Astrocyte of the spinal cord (primary cell): ENCODE measurements at places on chromosomes 11 and 22.
A peak's percentile ranks its signal among the peaks of the same experiment; 100 is the strongest.

DNA sequence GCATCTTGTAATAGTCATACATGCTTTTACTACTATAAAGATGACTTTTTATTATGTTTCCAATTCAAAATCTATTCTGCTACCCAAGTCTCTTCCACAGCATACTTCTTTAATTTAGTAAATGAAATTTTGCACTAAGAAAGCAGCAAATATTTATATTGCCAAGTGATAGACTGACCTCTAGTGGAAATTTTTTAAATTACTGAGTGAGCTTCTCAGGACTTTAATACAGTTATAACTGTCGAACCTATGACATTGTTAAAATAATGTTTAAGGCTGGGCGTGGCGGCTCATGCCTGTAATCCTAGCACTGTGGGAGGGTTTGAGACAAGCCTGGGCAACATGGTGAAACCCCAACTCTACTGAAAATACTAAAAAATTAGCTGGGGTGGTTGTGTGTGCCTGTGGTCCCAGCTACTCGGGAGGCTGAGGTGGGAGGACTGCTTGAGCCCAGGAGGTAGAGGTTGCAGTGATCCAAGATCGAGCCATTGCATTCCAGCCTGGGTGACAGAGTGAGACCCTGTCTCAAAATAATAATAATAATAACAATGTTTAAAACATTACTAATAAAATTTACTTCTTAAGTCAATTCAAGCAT lies 27.3 kb downstream of the STK33 start:
- peak; percentile 68 for DNase-seq

DNA sequence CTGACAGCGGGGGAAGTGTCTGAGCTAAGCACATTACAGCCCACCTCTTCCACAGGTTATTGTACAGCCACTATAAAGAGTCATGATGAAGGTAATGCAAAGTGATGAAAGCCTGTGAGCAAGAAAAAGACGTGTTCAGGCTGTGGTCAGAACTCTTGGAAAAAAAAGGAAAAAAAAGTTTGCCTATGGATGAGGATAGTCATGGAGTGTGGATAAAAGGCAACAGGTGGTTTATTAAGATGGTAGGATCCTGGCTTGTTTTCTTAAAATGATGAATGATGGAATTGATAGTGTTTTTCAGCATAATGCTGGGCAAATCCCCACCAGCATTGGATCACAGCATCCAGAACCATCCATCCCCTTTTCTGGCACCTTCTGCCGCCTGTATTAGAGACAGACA lies 23.1 kb downstream of the UPB1 start:
- DNase-seq: no peak

DNA sequence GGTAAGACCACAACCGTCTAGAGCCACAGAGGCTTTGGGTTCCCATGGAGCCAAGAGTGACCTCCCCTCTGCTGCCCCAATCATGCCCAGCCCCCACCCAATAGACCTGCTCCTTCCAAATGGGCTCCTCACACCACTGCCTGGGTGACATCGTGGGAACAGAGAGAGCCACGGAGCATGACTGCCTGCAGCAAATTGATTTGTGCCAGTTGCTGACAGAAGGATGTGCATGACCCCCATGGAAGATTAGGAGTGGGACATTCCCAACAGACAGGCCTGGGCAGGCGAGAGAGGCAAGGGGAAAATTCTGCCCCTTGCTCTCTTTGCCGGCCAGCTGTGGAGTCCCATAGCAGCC lies 88.5 kb downstream of the TENM4 start:
- DNase-seq: no peak

- DNase-seq: no peak
These were observed 90.1 kb downstream of the TEAD1 start for GRCh38 chr11:12764187-12764914.

- DNase-seq: peak; percentile 31
These were observed 69.1 kb downstream of the FCHSD2 start for GRCh38 chr11:73072935-73073481.

GRCh38 chr22:29456211-29456671 lies 17.9 kb downstream of the RFPL1 start:
- DNase-seq: peak; percentile 49

DNA sequence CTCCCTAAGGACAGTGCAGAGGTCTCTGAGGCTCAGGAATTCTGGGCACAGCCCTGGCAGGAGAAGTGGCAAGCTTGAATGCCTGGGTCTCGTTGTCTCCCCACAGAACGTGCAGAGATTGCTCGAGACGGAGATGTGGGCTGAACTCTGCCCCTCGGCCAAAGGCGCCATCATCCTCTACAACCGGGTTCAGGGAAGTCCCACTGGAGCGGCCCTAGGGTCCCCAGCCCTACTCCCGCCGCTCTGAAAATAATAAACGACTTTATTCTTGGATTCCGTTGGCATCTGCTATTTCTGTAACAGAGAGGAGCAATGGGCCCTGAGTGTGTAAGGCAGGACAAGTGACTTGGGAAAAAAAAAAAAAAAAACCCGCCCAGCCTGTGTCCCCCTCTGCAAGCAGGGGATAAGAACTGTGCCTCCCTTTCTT lies 591 bp upstream of the DNAJC4 start:
- no peak for DNase-seq

GRCh38 chr22:29308791-29309262 lies 2.4 kb downstream of the GAS2L1 start:
- DNase-seq: peak; percentile 83

GRCh38 chr11:92441443-92441726 lies 216.8 kb downstream of the FAT3 start:
- DNase-seq: no peak

GRCh38 chr22:50526834-50527801 lies 1.7 kb upstream of the SCO2 start:
- DNase-seq: no peak

- no peak for DNase-seq
These were observed 138.0 kb upstream of the THY1 start for GRCh38 chr11:119560961-119561360.

GRCh38 chr11:125228993-125229392 lies 64.4 kb downstream of the PKNOX2 start:
- DNase-seq: no peak

DNA sequence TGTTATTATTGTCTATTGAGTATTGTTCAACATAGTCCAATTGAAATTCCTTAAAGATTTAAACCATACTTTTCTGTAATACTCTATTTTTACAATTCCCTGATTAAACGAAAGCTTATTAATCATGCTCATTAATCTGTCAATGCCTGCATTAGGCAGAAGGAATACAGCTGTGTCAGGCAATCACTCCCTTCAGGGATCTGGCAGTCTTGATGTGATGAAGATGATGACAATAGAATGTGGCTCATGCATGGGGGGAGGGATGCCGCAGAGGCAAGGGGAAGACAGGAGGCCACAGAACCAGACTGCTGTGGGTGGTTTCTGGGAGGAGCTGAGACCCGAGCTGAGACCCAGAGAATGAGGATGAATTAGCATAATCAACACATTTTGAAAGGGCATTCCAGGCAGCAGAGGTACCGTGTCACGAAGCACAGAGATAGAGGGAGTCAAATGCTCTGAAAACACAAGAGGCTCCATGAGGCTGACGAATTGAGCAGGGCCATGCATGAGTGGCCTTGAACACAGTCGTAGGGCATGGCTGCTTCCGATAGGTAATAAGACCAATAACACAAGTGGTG lies 1075.5 kb downstream of the OPCML start:
- DNase-seq: no peak

DNA sequence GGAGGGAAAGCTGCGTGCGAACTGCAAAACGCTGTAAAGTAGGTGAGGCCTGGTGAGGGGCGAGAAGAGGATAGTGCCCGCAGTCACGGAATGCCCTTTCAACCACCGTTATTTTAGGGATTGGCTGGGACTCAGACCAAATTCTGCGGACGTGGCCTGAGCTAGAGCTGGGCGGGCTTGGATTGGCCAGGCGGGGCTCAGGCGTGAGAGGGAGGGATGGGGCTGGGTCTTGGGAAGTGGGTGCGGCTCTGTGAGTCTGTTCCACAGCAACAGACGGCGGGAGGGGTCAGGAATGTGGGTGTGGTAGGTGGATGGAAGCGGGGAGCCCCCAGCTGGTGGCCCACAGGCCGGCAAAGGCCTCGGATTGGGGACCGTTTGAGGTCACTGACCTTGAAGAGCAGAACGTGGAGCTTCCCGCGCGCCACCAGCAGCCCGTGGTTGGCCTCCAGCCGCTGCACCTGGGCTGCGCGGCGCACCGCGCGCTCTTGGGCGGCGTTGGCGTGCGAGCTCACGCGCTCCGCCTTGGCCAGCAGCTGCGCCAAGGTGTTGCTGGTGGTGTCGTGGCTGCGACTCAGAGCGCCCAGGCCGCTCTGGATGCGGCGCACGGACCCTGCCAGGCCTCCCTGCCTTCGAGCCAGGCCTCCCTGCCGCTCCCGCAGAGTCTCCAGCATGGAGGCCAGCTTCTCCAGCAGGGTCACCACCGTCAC lies 444 bp downstream of the CAVIN3 start:
- DNase-seq: peak; percentile 92

- no peak for DNase-seq
These were observed 414.6 kb upstream of the LUZP2 start for GRCh38 chr11:24082241-24082640.

DNA sequence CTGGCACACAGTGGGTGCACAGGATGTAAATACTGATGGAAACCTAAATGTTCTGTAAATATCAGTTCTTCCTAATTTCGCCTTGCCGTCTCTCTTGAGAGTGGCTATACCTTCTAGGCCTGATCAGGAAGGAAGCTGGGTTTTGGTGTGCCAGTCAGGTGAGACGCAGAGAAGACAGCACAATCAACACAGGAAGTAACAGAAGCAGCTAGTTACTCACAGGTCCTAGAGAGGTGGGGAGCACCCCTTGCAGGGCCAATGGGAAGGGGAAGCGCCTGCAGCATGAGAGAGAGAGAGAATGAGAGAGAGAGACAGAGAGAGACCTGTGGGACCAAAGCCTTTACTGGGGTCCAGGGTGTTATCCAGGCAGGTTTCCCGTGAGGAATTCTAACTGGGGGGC lies 80.8 kb downstream of the FBLN1 start:
- DNase-seq: no peak

- DNase-seq: no peak
These were observed 985.3 kb upstream of the FAT3 start for GRCh38 chr11:91239359-91239758.

- no peak for DNase-seq
These were observed 545.2 kb upstream of the CCDC179 start for GRCh38 chr11:23405350-23405937.

DNA sequence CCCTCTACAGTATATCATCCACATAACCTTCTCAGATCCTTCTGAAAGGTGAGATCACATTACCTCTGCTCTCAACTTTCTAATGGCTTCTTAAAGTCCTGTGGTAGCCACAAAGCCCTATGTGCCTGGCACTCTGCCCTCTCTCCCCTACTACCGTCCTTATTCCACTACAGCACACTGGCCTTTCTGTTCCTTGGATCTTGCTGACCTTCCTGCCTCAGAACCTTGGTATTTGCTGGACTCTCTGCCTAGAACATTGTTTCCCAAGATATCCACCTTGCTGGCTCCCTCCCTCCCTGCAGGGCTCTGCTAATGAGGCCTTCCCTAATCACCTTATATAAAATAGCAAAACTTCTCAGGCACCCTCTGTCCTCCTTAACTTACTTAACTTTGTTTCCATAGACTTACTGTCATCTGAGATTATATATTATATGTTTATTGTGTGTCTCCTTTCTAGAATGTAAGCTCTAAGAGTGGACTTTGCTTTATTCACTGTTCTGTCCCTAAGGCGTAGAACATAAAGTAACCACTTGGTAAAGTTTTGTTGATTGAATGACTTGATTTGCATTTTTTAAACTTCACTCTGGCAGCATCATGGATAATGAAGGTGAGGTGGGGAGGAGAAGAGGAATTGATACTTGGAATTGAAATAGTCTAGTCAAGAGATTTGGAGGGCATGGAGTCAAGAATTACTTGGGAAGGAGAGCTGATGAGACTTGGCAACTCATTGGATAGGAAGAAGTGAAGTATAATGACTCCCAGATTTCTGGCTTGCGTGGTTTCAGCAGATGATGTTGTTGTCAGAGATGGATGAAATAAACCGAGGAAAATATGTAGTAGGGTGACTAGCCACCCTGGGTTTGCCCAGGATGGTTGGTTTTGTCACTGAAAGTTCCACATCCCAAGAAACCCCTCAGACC lies 10.5 kb downstream of the POLD3 start:
- no peak for DNase-seq

DNA sequence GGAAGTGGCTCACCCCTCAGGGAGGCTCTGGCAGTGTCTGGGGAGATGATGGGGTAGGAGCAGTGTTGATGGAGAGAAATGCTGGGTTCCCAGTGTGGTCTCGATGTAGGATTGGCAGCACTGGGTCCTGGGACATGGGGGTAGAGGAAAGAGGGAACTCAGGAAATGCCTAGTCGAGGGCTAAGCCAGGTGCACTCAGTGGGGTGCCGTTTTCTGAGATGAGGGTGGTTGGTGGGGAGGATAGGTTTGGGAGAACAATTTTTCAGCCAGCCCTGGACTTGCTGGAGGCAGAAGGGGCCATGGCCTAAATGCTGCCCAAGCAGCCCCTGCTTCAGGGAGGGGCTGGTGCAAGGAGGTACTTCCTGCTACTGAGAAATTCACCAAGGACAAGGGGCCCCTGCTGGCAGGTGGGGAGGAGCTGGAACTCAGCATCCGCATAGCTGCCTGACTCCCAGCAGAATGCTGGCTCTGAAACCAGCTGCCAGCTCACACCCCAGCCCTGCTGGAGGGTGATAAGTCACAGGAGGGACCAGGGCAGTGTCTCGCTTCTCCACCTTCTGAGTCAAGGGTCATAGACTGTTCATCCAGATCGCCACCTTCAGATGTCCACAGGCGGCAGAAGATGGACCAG lies 6.0 kb downstream of the CCDC157 start:
- DNase-seq: no peak

GRCh38 chr11:32297611-32298011 lies 137.7 kb downstream of the WT1 start:
- DNase-seq: peak; percentile 36

GRCh38 chr11:129865701-129866100 lies 29.7 kb downstream of the NFRKB start:
- no peak for DNase-seq

DNA sequence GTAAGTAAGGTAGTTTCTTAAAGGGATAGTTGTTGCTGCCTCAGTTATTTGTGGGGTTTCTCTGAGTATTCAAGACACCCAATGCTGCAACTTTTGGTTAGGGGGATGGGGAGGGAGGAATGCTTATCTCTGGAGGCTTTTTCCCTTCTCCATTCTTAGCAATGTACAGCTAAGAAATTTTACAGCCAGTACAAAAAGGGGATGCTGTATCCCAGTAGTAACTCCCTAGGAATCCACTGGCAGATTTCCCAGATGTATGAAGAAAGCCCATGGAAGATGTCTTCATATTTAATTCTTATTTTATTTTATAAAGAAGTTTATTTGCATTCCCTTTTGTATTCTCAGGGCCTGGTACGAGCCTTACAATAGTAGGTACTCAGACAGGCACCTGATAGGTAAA lies 154.8 kb downstream of the ENTHD1 start:
- DNase-seq: no peak

DNA sequence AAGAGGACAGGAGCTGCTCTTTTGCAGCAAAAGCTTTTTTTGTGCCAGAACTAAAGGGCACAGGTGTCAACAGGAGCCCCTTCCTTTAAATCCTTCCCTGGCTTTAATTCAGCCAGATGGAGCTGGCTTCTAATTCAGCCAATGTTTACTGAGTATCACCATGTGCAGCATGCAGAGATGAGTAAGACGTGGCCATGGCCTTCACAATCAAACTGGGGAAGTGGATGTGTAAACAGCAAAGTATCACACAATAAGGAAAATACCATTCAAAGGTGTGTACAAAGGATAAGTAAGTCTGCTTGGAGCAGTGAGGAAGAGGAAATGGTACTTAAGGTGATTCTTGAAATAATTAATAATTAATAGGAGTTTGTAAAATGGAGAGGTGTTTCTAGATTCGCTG lies 243.4 kb downstream of the NXPE2 start:
- no peak for DNase-seq
